ENCODE measurements at places on chromosomes 2 and 18. TPM values are rescaled to one million over a fixed set of nuclear protein-coding genes. Genes with fewer than 3 reads are reported as not detected.

The AQP12A gene
- total RNA-seq = not detected

The LCT gene
- not detected for total RNA-seq

The ALPP gene
- total RNA-seq = not detected

The MC4R gene
- 0.16 TPM for total RNA-seq

The RTP5 gene
- not detected for total RNA-seq

The DTNA gene
- total RNA-seq = 31.7 TPM

The ZNF385B gene
- 2.5 TPM for total RNA-seq

The FOXI3 gene
- total RNA-seq = not detected

The FAM161A gene
- total RNA-seq = 15.3 TPM

The TUBB8B gene
- total RNA-seq = not detected

The SMPD4 gene
- total RNA-seq = 15.6 TPM

The COL4A3 gene
- total RNA-seq = 0.74 TPM

The CD8B gene
- total RNA-seq = not detected

The TRIM43 gene
- not detected for total RNA-seq

GRCh38 chr18:31789409-31789808 lies 28.7 kb upstream of the SLC25A52 start:
- no peak for DNase-seq

- no peak for DNase-seq
Measured at GRCh38 chr2:26185954-26186770, 13.3 kb downstream of the GAREM2 start.

GRCh38 chr2:164797627-164798026 lies 44.0 kb downstream of the COBLL1 start:
- no peak for DNase-seq

GRCh38 chr18:47949202-47949601 lies 18.7 kb upstream of the SMAD2 start:
- DNase-seq = no peak

GRCh38 chr18:63025251-63026090 lies 294.1 kb downstream of the BCL2 start:
- peak; percentile 7 for DNase-seq

GRCh38 chr2:220046507-220046906 lies 419.1 kb downstream of the SLC4A3 start:
- DNase-seq = no peak

- no peak for DNase-seq
Measured at GRCh38 chr2:169034256-169034655, 3.1 kb upstream of the ABCB11 start.

- no peak for DNase-seq
Measured at GRCh38 chr2:16462958-16463357, 202.7 kb downstream of the CYRIA start.

GRCh38 chr18:47873625-47874024 lies 56.8 kb downstream of the SMAD2 start:
- no peak for DNase-seq

- DNase-seq = no peak
Measured at GRCh38 chr2:119488245-119489214, 35.8 kb downstream of the SCTR start.

- DNase-seq = no peak
Measured at GRCh38 chr2:3266925-3267867, 110.4 kb downstream of the EIPR1 start.

GRCh38 chr2:46492301-46492700 lies 12.9 kb downstream of the TMEM247 start:
- no peak for DNase-seq

DNA sequence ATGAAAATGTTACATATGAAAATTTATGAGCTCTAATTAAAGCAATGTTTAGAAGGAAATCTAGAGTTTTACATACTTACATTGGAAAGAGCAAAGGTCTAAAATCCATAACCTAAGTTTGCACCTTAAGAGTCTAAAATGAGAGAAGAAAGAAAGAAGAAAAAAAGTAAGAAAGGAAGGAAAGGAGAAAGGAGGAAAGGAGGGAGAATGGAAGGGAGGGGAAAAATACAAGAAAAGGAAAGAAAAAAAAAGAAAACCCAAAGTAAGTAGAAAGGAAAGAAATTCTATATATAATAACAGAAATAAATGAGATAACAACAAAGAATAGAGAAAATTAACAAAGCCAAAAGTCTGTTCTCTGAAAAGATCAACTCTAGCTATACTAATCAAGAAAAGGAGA lies 122.6 kb downstream of the BCL2L11 start:
- no peak for DNase-seq

DNA sequence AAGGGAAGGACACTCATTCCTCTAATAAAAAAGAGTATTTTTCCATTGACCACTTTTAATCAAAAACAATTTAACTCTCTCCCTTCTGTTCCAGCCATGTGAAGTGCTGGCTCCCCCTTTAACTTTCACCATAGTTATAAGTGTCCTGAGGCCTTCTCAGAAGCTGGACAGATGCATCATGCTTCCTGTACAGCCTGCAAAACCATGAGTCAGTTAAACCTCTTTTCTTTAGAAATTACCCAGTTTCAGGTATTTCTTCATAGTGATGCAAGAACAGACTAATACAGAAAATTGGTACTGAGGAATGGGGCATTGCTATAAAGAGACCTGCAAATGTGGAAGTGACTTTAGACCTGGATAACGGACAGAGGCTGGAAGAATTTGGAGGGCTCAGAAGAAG lies 643.6 kb upstream of the DDX18 start:
- DNase-seq = no peak

DNA sequence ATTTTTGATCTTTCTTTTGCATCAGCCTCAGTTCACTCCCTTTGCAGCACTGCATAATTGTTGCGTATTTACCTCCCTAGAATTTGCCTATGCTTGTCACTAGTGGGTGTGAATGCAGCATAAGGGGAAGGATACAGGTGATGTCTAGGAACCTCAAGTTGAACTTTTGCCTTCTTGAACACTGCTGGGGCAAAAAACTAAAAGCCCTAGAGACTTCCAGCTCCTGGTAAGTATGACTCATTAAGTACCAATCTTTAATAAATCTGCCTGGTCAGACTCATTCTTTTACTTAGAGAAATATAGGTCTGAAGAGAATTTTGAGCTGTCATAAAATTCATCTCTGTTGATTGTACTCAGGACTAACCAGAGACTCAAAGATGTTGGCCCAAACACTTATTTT lies 547.3 kb upstream of the FANCL start:
- no peak for DNase-seq

- DNase-seq = no peak
Measured at GRCh38 chr2:105800953-105801635, 56.4 kb downstream of the NCK2 start.

- DNase-seq = peak; percentile 1
Measured at GRCh38 chr2:201779901-201780673, 646 bp downstream of the ALS2 start.

DNA sequence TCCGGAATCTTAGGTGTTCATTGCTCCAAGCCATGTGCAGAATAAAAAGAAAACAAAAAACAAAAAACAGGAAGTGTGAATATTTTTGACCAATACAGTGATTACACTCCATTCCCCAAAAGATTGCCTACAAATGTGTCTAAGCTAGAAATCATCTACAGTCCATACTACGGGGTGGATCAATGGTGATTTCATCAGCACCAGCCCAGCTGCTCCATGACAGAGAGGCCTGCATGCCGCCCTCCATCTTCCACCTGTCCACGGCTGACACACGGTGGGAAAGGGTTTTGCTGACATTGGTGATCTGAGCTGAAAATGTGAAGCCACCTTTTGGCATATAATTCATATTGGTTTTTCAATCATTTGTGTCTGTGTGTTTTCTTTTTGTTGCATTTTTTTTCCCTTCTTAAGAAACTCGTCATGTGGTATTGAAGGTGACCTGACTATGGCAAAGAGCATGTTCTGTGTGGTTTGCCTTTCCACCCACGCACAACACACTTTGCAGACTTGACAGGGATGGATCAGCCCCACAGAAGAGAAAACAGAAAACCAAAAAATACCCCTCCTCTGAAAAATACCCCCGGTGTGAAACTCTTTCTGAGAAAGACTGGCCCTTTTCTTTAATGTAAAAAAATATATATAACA lies 533.1 kb downstream of the RNF144A start:
- DNase-seq = no peak

GRCh38 chr2:160928854-160929301 lies 231.3 kb upstream of the TANK start:
- no peak for DNase-seq

- DNase-seq = no peak
Measured at GRCh38 chr2:70144443-70145143, 46.2 kb downstream of the C2orf42 start.

- no peak for DNase-seq
Measured at GRCh38 chr2:33785201-33786106, 186.4 kb upstream of the FAM98A start.

DNA sequence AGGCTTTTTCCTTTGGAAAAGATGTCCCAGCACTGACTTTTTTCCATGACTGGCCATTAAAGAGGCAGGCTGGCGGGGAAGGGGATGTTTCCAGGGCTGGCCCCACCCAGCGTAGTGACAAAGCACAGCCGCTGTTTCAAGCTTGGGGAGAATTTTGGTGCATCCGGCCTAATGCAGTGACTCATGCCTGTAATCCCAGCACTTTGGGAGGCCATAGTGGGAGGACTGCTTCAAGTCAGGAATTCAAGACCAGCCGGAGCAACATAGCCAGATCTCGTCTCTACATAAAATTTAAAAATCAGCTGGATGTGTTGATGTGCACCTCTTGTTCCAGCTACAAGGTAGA lies 78.0 kb upstream of the SH3BP4 start:
- DNase-seq = no peak

- no peak for DNase-seq
Measured at GRCh38 chr2:150388289-150388625, 99.2 kb downstream of the RND3 start.

- no peak for DNase-seq
Measured at GRCh38 chr2:120542911-120543527, 192.6 kb upstream of the GLI2 start.

GRCh38 chr18:77062518-77063003 lies 70.0 kb downstream of the MBP start:
- no peak for DNase-seq

DNA sequence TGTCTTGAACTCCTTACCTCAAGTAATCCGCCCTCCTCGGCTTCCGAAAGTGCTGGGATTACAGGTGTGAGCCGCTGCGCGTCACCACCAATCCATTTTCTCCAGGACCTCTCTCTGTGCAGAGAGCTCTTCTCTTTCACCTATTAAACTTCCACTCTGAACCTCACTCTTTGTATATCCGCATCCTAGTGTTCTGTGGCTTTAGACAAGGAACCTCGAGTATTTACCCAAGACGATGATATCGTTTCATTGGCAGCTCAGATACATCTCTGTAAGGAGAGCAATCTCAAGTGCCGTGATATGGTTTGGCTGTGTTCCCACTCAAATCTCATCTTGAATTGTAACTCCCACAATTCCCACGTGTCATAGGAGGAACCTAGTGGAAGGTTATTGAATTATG lies 15.1 kb upstream of the WDR33 start:
- no peak for DNase-seq

GRCh38 chr2:5725794-5726463 lies 33.7 kb downstream of the SOX11 start:
- DNase-seq = no peak

DNA sequence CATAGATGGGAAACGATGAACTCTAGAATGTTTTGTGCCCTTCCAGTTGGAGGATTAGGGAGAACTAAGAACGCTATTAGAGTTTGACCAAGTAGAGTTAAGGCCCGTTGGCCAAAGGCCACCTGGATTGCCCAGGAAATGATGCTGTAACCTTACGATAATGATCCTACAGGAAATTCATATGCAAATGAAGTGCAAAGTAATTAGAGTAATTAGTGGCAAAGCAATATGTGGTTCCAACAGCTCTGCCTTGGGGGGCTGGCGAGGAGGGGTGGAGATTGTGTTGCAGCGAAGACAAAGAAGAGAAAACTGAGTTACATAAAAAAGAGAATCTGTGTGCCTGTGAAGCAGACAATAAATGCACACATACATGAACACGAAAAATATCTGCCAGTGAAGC lies 61.5 kb upstream of the BOD1L2 start:
- no peak for DNase-seq

DNA sequence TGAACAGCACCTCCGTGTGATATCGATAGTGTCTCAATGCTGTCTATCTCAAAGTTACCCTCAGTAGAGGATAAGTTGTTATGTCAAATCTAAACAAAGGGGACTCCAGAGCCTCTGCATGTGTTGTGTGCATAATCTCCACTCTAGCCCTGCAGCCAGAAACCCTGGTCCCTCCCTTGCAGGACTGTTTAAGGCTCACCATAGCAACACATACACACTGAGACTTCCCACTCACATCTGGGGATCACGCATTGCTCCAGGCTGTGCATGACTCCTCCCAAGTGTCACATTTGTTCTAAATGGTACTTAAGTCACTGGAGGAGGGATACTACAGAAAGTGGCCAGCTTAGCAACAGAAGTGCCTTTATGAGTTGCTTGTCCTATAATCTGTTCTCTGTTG lies 258.6 kb upstream of the CRIM1 start:
- DNase-seq = no peak

DNA sequence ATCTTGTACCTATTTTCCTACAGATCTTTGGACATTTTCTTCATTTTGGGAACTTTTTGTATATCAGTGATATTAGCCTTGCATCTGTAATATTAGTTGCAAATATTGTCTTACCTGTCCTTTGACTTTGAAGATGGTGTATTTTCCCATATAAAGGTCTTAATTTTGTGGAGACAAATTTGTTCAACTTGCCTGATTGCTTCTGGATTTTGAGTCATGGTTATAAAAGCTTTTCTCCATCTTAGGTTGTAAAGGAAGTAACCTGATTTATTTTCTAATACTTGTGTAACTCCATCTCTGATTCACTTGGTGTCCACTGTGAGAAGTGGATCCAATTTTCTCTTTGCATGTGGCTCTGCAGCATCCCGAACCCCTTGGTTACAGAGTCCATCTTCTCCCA lies 97.7 kb upstream of the OTOS start:
- DNase-seq = no peak

DNA sequence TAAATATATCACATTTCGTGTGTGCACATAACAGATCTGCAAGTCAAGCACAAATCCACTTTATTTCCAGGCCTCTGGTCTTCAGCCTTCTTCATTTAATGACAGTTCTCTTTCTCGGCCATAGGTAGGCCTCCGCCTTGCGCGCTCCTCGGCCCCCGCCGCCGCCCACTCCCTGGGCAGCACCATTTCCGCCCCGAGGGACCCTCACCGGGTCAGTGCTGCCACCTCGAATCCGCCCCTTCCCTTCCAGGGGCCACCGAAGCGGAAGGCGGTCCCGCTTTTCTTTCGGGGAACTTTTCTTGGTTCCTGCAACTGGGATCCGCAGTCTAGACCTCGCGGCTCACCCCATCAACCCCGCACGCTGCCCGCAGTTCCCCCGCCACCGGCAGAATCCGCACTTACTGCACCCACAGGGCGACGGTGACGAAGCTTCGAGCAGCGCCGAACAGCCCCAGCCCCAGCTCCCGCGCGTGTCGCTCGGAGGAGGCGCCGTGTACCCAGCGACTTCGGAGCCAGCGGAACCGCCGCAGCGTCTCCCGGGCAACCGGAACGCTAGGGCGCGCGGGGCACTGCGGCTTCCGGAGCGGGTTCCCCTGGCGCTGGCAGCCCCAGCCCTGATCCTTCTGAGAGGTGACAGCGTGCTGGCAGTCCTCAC lies at the start of gene CDKL4:
TSS of gene CDKL4 (minus strand) at position 502 of the 655 bp plus-strand sequence.
- DNase-seq = no peak

GRCh38 chr2:138029276-138029675 lies 65.0 kb downstream of the HNMT start:
- DNase-seq = no peak
